ENCODE measurements at places on chromosomes 7 and 10.

DNA sequence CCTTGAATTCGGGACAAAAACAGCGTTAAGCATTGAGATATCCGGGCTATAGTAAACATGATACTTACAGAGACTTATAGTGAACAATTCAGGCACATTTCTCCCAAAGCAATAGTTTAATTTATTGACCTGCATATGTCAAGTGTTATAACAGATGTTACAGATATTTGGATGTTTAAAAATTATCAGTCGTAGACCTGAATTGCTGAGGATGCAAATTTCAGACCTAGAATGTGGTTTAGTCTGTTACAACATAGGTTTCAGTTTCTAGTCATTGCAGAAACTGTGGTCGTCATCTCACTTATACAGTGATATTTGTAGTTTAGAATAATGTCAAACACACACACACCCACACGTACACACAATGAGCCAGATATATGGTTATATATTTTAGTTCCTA, 85.2 kb downstream of the VTI1A start:
- DNase-seq, result no peak

GRCh38 chr10:55191236-55191860, 390.3 kb upstream of the PCDH15 start:
- DNase-seq, result no peak

- no peak for DNase-seq
Observed at GRCh38 chr10:125024497-125025234, 82.7 kb downstream of the ZRANB1 start.

DNA sequence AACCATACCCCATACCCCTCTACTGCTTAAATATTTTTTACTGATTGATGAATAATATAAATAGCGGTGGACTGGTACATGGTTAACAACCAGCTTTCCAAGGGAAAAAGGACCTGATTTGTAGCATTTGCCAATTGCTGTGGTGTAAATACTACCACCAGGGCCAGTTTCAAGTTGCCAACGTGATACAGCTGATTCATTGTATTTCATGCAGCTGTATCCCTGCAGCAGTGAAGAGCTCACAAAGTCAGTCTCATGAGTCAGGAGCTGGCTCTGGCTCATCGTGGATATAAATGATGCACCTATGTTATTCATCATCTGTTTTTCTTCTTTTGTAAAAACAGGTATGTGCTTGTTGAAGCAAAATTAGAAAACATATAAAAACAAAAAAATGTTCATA, 15.2 kb downstream of the CALML5 start:
- no peak for DNase-seq

GRCh38 chr7:31748084-31748483, 61.1 kb downstream of the PPP1R17 start:
- no peak for DNase-seq

DNA sequence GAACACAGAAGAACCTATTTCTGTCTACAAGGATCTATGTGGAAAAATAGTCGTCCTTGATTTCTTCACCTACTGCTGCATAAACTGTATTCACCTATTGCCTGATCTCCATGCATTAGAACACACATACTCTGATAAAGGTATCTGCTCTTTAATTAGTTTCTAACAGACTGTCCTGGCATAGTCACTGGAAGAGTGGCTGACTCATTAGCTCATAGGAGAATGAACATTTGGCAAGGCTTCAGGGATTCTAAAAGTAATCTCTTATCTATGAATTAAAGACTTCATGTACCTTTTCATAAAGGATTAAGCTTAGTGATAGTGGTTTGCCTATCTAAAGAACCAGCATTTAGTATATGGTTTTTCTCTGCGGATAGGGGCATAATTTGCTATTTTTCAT, 4.1 kb downstream of the NHLRC2 start:
- no peak for DNase-seq

- DNase-seq, result no peak
Observed at GRCh38 chr7:109956916-109957315, 1134.0 kb upstream of the LRRN3 start.

GRCh38 chr7:29485339-29486190, 78.1 kb upstream of the PRR15 start:
- DNase-seq, result no peak

DNA sequence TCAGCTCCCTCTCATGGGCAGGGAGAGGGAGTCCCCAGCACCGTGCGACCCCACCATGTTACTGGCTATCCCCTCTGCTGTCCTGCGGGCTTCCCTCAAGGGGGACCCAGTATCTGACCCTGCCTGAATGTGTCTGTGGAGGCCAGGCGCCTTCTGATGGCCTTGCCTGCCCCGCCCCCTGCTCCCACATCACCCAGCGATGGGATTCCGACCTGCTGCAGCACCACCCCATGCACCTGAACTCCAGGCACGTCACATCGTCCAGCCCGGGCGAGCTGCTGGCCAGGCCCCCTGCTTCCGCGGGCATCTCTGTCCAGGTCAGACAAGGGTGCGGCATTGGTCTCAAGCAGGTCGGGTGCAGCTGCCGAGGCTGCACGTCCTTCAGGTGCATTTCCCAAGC, 19.0 kb downstream of the LRRC27 start:
- no peak for DNase-seq

DNA sequence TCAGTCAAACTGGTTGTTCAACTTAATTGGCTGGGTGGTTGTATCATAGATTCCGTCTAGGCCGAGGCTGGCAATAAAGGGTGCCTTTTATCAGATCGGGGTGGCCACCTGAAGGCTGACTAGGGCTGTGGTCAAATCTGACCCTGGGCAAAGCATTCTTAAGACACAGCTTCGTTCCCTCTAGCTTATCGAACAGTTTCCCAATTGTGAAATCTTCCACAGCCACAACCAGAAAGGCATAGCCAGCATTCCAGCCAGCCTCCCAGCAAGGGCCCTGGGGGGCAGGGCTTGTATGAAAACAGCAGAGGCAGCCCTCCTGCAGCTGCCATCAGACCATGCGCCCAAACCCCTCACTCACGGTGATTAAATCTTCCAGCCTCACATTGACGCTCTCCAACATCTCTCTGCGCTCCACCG, 42.5 kb upstream of the TMEM213 start:
- no peak for DNase-seq

DNA sequence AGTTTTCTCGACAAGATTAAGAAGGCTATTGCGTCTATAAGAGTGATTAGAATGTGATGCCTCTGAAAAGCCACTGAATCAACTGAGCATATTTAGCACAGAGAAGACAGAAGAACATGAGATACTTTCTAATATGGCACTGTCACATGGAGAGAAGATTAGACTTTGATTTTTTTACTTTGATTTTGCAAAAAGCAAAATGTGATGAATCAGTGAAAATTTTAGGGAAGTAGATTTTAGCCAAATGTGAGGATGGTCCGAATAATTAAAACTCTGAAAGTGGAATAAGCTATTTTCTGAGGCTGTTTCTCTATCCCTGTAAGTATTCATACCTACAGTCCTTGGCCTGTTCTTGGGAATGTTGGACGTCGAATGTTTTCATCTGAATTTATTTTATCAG, 11.8 kb downstream of the MDFIC start:
- DNase-seq, result no peak

- DNase-seq, result no peak
Observed at GRCh38 chr7:20778063-20778721, 8.5 kb downstream of the SP8 start.

- DNase-seq, result peak; percentile 60
Observed at GRCh38 chr7:128697302-128697905, 25.3 kb downstream of the GARIN1A start.

- no peak for DNase-seq
Observed at GRCh38 chr10:26870766-26871165, 10.0 kb upstream of the ABI1 start.

GRCh38 chr10:132411561-132412253, 14.7 kb downstream of the PWWP2B start:
- no peak for DNase-seq

DNA sequence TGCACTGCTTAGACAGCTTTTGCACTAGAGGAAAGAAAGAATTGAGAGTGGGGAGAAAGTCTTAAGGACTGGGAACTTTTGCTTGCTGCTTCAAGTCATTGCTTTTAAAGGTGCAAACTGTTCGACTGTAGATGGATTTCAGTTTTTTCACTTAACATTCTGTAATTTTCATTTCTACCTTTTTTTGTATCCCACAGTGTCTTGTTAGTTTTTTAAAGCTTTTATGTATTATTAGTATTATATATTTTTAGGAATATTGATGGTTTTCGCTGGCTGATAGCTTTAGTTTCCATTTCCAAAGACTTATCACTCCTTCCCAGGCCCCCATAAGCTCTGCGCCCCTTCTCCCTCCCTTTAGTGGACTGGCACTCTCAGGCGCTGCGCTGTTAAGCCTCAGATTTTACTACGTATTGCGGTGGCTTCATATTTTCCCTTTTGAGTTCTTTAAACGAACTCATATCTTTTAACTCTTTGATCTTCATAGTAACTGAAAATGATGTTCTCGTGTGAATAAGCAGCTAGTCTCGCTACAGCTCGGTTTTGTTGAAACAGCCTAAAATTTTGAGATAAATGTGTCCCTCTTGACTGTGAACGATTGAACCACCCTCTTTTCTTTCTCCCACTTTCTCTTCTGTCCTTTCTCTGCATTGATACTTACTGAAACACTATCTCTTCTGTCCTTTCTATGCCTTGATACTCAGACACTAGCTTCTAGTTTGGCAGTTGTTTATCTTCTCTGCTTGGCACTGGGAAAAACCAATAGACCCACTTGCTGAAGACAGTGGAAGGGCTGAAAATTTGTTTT, 2.5 kb upstream of the ETV1 start:
- no peak for DNase-seq

DNA sequence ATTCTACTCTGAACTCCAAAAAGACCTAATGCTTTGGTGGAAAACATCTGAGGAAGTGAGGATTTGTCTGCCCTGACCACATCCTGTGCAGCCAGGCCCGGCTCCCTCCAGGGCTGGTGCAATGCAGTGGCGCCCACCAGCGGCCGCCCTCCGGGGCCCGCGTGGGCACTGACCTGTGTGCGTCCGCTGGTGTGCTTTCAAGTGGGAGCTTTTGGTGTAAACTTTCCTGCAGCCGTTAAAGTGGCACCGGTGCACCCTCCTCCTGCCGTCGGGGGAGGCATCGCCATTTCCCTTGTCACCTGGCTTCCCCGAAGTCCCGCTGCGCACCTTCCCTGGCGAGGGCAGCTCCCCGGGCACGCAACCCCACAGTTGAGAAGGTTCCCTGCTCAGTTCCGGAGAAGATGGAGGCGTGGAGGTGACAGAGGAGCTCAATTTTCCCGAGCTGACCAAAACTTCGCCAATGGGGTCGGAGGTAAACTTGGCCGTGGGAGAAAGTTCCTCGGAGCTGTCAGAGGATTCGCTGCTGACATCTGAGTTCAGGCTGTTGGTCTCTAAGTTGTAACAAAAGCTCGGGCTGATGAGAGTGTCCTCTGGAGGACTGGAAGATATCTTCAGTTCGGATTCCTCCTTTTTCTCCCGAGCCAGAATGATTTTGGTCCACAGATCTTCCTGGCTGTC, 3.4 kb downstream of the KLF6 start:
- DNase-seq, result no peak

DNA sequence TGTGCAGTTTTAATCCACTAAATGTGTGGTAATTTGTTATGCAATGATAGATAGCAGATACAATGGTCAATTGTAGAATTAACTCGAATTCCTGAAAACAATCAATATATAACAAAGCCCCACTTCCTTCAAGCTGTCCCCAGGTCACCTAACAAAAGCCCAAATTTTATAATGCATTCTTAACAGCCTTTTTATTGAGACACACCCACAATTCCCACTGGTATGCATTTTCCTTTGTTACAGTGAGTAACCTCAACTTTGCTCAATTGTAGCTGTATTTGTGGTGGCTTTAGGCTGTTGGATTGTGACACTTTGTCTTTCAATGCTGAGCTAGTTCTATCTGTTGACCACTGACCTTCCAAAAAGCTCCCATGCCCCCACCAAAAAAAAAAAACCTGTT, 279.8 kb upstream of the CACNA2D1 start:
- no peak for DNase-seq

DNA sequence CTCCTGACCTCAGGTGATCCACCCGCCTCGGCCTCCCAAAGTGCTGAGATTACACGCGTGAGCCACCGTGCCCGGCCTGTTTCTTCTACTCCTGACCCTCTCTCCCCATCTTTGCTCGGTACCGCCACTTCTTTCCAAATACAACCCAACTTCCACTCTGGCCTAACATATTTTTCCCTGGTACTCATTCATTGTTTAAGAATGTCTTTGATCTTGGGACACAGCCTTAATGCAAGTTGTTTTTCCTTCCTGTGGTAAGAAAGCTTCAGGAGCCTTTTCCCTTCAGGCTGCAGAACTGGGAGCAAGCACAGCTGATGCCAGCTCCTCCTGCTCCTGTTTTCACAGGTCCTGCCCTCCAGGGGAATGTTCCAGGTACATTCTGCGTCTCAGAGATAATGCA, 13.7 kb downstream of the CALML3 start:
- no peak for DNase-seq

GRCh38 chr10:58412502-58412961, 27.3 kb downstream of the TFAM start:
- DNase-seq, result no peak

DNA sequence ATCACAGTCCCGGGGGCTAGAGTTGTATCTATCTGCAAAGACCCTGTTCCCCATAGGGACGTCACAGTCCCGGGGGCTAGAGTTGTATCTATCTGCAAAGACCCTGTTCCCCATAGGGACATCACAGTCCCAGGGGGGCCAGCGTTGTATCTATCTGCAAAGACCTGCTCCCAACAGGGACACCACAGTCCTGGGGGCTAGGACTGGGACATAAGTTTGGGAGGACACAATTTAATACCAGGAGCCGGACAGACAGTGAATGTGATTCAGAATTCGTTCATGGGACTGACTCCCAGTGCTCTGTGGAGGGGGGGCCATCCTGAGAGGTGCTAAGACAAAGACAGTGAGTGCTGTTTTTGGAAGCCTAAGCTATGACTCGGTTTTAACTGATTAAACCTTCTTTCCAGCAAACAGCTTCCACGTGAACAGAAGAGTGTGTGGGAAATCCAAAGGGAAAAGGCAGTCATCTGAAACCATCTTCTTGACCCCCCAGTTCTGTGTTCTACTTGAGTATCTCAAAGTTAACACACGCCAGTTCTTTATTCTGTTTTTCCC, 153.0 kb downstream of the DIP2C start:
- no peak for DNase-seq

DNA sequence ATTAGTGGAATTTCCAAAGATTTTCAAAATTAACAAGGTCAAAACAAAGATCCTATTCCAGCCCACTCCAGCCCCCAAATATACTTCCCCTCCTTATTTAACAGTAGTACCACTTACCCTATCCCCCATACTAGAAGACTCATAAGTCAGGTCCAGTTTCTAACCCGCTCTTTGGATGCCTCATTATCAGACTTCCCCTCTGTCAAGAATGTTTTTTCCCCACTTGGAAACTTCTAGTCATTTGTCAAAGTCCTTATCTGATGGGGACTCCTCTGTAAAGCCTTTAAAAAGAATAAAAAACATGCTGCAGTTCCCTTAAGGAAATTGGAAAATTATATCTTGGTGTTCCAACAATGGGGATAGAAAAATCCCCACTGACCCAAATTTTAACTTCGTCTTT, 70.1 kb downstream of the IMMP2L start:
- DNase-seq, result no peak

DNA sequence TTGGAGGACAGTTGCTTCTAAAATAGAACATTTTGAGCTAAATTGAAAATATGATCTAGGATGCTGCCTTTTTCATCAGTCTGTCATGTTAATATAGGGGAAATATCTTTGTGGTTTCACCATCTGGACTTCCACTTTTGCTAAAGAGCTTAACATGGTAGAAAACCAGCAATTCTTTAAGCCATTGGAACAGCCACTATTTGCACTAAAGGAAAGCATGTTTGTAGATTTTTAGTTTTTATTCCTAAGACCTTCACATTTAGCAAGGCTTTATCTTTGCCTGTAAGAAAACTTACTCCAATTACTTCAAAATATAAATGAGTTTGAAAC, 291.0 kb downstream of the RNLS start:
- DNase-seq, result no peak

GRCh38 chr7:80790877-80791276, 128.0 kb downstream of the SEMA3C start:
- no peak for DNase-seq
